ENCODE measurements at places on chromosomes 7 and 10. TPM values are rescaled to one million over a fixed set of nuclear protein-coding genes. Genes with fewer than 3 reads are reported as not detected.
A peak's percentile ranks its signal among the peaks of the same experiment; 100 is the strongest.

DNA sequence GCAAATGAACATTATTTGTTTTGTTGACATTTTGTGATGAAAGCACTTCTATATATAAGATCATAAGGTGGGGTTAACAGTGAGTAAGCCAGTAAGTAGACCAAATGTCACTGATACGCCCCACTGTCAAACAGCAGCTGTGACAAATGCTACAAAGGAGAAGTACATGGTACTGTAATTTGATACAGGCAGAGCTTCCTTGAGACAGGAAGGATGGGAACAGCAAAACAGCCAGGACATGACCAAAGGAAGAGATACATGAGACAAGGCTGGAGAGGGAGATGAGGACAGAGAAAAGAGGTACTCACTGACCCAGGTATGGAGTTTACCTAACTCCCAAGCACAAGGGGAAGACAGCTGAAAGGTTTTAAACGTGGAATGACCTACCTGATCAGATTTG lies 127.0 kb downstream of the SRPK2 start:
- H3K27me3 ChIP-seq = no peaks in the 10 kb centered on the region
- DNase-seq = no peak
- H3K36me3 ChIP-seq = no peaks in the 10 kb centered on the region
- no peak overlapping the region for H3K27ac ChIP-seq
- no peak overlapping the region for H3K4me3 ChIP-seq

DNA sequence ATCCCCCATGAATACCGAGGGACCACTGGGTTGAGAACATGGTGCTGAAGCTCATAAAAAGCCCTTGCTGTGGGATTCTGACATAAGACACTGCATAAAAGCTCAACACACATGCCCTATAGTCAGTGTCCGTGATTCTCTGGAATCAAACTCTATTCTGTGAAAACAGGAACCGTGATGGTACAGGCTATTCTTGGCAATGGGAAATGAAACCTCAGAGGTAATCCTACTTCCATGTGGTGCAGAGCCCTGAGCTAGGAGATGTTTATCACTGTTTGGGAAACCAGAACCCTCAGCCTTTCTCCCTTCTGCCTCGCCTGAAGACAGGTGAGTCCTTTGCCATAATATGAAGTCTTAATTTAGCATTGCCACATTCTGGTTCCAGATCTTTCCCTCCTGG lies 80.8 kb upstream of the PRSS1 start:
- DNase-seq = no peak
- H3K27ac ChIP-seq = no peak overlapping the region
- no peak overlapping the region for H3K4me3 ChIP-seq
- H3K27me3 ChIP-seq = no peaks in the 10 kb centered on the region
- no peaks in the 10 kb centered on the region for H3K4me1 ChIP-seq

DNA sequence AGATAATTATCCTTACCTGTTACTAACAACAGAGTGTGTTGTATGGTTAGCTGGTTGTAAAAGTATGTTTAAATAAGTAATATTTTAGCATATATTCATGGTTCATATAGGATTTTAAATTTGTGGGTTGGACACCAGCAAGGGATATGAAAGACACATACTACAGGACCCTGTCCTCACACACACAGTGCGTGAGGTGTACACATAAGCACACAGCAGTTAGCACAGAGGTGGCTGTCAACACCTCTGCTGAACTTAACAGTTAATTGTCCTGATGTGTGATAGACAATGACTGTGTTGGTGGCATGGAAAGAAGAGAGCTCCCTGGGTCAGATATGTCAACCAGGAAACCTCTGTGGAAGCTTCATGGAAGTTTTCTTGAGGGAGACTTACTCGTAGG lies 23.3 kb upstream of the NUP42 start:
- no peaks in the 10 kb centered on the region for H3K4me1 ChIP-seq
- no peak overlapping the region for H3K27ac ChIP-seq
- DNase-seq = no peak
- H3K27me3 ChIP-seq = no peaks in the 10 kb centered on the region
- peaks cover 3% of the 10 kb centered on the region for H3K36me3 ChIP-seq

Gene AKR1C4
- total RNA-seq = not detected

DNA sequence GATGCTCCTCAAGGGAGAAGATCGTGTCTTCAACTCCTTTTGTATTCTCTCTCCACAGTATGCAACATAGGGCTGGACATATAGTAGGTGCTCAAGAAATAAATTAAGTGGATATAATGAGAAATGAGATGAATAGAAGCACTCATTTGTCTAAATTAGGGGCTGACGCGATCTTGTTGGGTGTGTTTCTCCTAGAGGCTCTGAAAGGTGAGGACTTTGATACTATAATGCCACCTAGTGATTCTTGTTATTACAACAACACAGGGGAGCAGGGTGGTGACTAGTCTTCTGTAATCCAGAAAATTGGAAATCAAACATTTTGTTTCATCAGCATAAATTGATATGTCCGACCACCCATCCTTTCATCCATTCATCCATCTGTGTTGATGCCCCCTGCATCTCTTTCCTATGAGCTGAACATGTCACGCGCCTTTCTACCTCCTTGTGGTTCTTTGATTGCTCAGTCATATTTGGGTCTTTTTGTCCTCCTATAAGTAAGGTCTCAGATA lies 3.5 kb upstream of the CFAP58 start:
- no peaks in the 10 kb centered on the region for H3K27me3 ChIP-seq
- H3K27ac ChIP-seq = peak overlapping the region; percentile 17
- peaks cover 5% of the 10 kb centered on the region for H3K4me1 ChIP-seq
- no peaks in the 10 kb centered on the region for H3K36me3 ChIP-seq

DNA sequence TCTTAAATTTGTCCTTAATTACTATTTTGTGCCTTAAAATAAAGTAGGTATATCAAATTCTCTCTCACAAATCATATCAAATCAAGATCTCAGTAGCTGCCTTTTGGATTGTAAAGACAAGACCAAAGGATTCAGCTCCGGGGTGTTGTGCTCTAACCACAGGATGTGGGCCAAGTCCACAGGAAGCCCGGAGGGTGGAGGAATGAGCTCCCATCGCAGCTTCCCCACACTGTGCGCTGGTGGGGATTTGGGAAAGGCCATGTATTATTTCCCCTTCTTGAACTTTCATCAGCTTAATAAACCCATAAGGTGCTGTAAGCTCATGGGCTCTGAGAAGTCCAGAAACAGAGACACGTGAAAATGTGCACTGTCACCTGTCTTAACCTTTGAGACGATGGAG lies 241.6 kb upstream of the TCERG1L start:
- H3K27me3 ChIP-seq = no peaks in the 10 kb centered on the region
- H3K4me1 ChIP-seq = no peaks in the 10 kb centered on the region

DNA sequence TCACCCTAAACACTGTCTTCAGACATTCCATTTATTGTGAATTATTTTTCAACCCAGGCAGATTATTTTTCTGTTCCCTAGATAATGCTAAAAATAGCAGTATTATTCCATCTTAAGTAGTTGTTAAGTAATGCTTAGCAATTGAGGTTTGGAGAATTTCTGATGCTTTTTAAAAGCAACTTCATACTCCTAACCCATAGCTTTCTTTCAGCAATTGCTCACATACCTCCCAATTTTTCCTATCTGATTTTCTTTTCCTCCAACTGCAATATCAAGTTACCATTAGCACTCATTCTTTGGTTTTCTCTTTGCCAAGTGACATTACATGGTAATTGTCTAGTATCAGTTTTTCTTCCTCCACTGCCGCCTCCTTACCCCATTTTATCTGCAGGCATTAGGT lies 104.7 kb downstream of the GPR85 start:
- no peak overlapping the region for H3K27ac ChIP-seq
- peaks cover 11% of the 10 kb centered on the region for H3K4me1 ChIP-seq
- no peaks in the 10 kb centered on the region for H3K36me3 ChIP-seq
- no peaks in the 10 kb centered on the region for H3K27me3 ChIP-seq

GRCh38 chr7:69736126-69736810 lies 138.0 kb downstream of the AUTS2 start:
- H3K4me1 ChIP-seq = no peaks in the 10 kb centered on the region
- no peak overlapping the region for H3K27ac ChIP-seq
- H3K36me3 ChIP-seq = no peaks in the 10 kb centered on the region

Measured in thoracic aorta (tissue), 2 donors.